NCI-H774 (cell line): ENCODE measurements at places on chromosomes 3 and 15.

DNA sequence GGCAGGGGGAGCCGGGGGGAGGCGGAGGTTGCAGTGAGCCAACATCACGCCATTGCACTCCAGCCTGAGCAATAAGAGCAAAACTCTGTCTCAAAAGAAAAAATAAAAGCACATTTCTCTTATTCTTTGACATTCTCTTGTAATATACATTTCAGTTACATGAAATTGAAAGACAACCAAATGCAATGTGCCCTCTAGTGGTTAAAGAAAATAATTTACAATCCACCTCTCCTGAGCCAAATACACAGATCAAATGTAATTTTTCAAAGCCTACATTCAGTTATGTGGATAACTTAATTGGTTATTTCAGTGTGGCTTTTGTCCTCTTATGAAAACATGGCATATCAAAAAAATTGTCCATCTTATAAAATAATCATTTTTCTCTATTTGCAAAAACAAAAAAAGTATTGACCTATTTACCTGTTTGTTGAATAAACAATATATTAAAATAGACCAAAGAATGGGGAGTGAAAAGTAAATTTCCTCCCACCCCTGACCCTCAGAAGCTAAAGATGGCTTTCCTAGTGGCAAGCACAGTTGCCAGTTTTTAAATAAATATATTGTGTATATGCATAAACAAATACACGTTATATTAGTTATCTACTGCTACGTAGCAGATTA is 14.2 kb upstream of the U2SURP start:
- no peak for DNase-seq

- DNase-seq: no peak
These were observed 1.6 kb upstream of the MCTP2 start for GRCh38 chr15:94229591-94230369.

DNA sequence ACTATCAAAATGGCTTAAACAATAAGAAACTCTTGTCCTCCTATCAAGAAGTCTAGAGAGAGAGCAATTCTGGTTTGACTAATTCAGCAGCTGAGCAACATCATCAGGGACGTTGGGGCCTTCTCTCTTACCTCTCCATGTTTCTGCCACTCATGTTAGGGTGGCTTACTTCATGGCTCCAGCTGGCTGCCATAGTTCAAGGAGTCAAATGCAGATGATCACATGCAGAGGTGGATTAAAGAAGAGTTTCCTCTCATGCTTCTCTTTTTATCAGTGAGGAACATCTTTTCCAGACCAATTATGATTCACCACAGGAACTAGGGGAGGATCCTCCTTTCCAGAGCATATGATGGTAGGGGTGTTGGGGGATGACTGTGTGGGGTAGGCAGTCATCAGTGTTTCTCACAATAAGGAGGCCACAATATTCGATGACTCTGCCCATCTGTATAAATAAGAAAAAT is 45.5 kb downstream of the NEK11 start:
- no peak for DNase-seq

DNA sequence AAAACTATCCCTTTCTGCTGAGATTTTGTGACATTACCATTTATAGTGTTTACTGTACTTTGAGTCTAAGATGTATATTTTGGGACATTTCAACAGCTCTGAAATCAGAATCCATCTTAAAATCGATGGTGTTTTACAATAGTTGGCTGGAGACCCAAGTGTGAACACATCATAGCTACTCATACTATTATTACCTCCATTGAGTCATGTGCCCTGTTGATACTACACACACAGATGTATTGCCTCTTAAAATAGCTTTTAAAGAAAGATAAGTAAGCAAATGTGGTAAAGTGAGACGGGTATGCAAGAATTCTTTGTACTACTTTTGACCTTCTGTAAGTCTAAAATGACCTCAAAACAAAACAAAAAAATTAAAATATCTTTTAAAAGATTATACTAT is 6.7 kb downstream of the LMOD3 start:
- no peak for DNase-seq

DNA sequence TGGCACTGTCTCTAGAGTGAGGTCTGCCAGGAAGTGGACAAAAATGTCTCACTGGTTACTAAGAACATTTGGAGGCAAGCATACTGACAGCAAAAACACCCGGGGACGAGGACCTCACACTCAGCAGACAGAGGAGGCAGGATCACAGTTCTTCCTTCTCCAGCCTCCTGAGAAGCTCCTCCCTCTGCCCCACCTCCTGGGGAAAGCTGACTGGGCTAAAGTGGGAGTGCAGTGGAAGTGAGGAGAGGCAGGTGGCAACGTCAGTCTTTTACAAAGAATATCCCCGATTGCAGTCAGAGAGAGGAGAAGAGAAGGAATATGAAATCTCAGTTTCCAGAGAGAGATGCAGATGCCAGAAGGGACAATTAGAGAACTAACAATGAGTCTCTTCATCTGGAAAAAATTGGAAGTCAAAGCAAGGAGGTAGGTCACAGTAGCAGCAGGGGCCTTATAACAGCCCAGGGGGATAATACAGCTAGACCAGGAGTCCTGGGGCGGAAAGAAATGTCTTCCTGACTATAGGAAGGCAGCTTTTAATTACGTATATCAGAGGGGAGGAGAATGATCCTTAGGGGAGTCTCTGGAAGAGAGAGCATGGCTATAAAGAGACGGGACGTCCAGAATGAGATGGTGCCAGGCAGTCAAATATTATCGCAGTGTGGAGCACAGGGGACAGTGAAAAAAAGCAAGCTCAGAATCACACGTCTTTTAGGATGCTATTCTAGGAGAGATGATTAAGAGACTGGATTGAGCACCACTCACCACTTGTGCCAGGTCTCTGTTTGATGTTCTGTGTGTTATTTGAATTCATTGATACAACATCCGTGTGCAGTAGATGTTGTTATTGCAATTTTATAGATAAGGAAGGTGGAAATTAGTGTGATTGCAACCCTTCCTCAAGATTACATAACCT is 47.2 kb downstream of the LEO1 start:
- DNase-seq: no peak

DNA sequence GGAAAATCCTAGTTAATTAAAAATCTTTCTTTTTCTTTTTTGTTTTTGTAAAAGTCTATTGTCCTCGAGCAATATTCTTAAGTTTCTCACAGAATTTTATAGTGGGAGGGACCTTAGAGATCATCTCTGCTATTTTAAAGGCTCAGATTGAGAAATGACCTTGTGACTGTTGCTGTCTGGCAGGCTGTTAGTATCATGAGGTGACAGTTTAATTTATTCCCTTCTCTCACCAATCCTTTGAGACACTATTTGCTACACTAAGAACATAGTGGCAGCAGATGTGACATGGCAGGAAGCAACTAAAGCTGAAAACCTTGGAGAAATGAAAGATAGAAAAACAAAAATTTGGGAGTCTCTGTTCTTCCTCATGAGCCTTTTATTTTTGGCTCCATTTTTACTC is 24.9 kb downstream of the APPL1 start:
- DNase-seq: no peak

GRCh38 chr3:87390353-87390752 is 114.0 kb upstream of the POU1F1 start:
- no peak for DNase-seq

- DNase-seq: no peak
These were observed 3.9 kb downstream of the RTP3 start for GRCh38 chr3:46501702-46502101.

DNA sequence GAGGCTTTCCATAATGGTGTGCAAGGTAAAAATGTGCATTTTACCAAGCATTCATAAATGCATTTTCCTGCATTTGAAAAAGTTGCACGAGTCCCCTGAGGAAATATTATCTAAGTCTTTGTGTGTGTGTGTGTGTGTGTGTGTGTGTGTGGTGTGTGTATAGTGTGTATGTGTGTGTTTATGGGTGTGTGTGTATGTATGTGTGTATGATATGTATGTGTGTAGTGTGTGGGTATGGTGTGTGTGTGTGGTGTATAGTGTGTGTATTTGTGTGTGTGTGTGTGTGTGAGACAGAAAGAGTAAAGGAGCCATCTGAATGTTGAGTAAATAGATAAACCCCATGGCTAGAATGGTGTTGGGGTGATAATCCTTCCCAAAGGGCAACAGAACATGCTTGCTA is 229.6 kb upstream of the TBC1D5 start:
- no peak for DNase-seq
